NCI-H2107 (cell line): ENCODE measurements at places on chromosomes 12 and 14.

DNA sequence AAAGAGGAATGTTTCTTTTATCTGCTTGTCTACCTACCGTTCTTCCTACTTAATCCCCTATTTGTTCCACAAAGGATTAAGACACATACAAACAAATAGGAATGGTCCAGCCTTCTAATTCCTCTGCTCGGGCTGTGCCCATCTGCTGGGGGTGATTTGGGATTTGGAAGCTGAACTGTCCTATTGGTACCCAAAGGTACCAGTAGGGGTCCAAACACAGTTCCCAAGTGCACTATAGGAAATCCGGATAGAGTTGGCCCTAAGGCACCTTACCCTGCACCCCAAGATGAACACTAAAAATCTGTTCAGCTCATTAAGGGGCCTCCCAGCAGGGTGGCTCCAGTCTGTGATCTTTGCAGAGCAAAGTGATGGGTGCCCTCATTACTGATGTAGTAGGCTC lies 566.9 kb downstream of the NRXN3 start:
- DNase-seq: no peak

- peak; percentile 40 for DNase-seq
Measured at GRCh38 chr14:74257078-74257940, 18.1 kb downstream of the VSX2 start.

GRCh38 chr14:103889313-103890051 lies 38.8 kb upstream of the TDRD9 start:
- no peak for DNase-seq

GRCh38 chr14:66998013-66998412 lies 191.2 kb upstream of the GARIN2 start:
- DNase-seq: no peak

- no peak for DNase-seq
Measured at GRCh38 chr12:56590237-56590830, 39.8 kb downstream of the BAZ2A start.

GRCh38 chr12:100799770-100800169 lies 5.2 kb downstream of the ANO4 start:
- no peak for DNase-seq

DNA sequence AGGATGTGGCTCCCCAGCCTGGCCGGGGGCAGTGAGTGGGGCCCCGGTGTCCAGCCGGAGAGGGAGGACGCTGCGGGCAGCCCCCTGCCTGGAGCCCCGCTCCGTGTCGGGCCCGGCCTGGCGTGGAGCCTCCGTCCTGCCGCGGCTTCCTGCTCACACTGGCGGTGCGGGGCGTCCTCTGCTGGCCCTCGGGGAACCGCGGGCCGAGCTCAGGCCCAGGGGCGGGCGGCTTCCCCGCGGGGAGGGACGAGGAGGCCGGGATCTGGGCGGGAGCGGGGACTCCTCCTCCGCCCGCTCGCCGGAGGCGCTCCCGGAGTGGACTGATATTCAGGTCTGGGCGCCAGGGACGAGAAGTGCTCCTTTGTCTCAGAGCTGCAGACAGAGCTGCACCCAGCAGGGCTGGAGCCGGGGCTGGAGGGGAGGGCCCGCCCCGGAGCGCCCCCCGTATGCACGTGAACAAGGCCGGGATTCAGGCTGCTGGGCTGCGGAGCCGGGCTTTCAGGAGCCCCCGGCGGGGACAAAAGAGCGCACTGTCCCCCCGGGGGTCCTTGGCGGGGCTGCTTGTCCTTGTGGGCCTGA lies 2.2 kb downstream of the MMP17 start:
- DNase-seq: no peak

- no peak for DNase-seq
Measured at GRCh38 chr12:121894633-121895032, 6.0 kb downstream of the PSMD9 start.

DNA sequence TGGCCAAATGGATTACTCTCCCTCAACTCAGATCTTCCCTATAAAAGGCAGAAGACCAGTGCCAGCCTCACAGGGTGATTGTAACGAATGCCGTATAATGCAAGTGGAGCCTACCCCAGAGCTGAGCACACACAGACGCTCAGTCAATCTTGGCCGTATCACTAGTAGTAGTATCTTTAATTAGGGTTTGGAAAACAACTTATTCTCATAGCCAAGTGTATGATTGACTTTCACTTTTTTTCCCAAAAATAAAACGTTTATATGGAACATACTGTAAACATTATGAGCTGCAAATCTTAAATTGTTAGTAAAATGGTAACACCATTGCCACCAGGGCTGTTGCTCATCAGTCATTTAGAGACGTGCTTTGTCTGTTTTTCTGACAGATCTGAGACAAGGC lies 30.4 kb downstream of the PLEKHG7 start:
- no peak for DNase-seq

- no peak for DNase-seq
Measured at GRCh38 chr14:72574715-72575114, 319.2 kb downstream of the DPF3 start.

GRCh38 chr14:75273272-75274049 lies 5.2 kb upstream of the FOS start:
- DNase-seq: no peak

- DNase-seq: no peak
Measured at GRCh38 chr12:110042264-110042663, 6.1 kb downstream of the C12orf76 start.

- DNase-seq: no peak
Measured at GRCh38 chr14:100524233-100524932, 62.8 kb downstream of the BEGAIN start.
